Stimulated activated CD8-positive, alpha-beta memory T cell treated with anti-CD3 and anti-CD28 coated beads, Interleukin-15, amount 100 ng/mL, for 4 hours (primary cell): ENCODE measurements at places on chromosomes 1 and 21.

DNA sequence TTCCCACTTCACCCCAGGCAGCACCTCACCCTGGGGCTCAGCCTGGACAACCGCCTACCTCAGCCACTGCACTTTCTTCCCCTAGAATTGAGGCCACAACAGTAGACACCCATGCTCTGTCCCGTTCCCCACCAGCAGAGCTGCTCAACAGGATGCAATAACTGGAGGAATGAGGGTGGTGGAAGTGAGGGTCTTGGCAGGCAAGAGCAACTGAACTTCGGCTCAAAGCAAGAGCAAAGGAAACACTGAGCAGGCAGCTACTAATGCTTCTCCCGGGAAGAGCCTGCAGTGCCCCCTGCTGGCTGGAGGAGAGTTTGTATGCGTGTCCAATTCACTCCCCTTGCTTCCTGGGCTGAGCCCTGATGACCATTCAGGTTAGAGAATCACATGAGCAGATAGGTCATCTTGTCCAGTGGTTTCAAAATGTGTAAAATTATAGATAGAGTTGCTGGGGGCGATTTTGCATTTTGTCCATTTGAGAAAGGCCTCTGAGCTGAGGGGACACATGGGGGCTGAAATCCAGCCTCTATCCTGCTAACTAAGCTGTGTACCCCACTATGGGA is 13.9 kb downstream of the NT5C1A start:
- DNase-seq: no peak

DNA sequence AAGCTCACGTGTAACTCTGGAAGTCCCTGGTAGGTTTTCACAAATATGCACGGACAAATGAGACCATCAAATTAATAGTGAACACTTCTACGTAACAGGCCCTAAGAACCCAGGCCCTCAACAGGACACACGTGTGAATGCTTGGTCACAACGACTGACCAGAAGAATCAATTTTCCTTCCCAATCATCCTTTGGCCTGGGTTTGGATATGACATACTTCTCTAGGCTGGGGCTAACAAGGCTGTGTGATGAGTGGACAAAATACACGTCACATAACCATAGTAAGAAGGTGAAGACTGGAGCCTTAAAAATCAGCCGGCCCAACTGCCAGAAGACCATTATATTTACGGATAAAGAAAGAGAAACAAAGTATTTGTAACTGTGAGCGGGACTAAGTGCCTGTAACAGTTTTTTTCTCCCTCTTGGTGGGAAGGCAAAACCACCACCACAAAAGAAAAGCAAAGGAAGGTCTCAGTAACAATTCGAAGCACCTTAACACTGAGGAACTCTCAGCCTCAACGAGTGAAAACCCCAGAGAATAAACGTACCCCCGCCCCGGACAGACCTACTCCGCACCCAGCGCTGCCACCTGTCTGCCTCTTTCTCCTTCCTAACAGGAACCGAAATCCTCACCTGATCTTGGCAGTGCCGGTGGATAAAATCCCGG is 450 bp downstream of the SDE2 start:
- no peak for DNase-seq

GRCh38 chr21:38814126-38815059 is 8.7 kb downstream of the ETS2 start:
- no peak for DNase-seq

DNA sequence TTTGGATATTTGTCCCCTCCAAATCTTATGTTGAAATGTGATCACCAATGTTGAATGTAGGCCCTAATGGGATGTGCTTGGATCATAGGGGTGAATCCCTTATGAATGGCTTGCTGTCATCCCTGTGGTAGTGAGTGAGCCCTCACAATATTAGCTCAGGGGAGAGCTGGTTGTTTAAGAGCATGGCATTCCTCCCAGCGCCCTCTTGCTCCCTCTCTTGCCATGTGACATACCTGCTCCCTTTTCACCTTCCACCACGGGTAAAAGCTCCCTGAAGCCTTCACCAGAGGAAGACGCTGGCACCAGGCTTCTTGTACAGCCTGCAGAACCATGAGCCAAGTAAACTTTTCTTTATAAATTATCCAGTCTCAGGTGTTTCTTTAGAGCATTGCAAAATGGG is 305.6 kb downstream of the KCTD3 start:
- DNase-seq: no peak

- DNase-seq: no peak
Observed at GRCh38 chr1:103336408-103336807, 189.1 kb upstream of the RNPC3 start.

GRCh38 chr21:27647921-27648320 is 681.0 kb upstream of the ADAMTS5 start:
- no peak for DNase-seq

- DNase-seq: no peak
Observed at GRCh38 chr21:28961927-28962326, 30.8 kb downstream of the LTN1 start.

DNA sequence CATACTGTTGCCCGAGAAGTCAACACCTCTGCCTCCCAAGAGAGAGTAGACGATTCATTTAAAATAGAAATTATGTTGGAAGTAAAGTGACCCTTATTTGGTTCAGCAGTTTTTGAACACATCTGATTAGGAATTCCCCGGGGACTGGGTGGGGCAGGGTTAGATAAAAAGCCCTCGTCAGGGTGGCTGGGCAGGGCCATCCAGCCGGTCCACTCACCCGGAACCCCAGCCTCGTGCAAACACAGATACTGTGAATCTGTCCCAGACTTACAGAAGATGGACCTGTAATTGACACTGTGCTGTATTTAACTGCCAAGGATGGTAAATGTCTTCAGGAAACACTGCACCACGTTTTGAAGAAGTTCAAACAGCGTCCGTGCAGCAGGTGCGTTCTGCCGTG is 63.7 kb downstream of the PRDM16 start:
- no peak for DNase-seq

- DNase-seq: no peak
Observed at GRCh38 chr1:54542962-54543539, 5.0 kb upstream of the ACOT11 start.

DNA sequence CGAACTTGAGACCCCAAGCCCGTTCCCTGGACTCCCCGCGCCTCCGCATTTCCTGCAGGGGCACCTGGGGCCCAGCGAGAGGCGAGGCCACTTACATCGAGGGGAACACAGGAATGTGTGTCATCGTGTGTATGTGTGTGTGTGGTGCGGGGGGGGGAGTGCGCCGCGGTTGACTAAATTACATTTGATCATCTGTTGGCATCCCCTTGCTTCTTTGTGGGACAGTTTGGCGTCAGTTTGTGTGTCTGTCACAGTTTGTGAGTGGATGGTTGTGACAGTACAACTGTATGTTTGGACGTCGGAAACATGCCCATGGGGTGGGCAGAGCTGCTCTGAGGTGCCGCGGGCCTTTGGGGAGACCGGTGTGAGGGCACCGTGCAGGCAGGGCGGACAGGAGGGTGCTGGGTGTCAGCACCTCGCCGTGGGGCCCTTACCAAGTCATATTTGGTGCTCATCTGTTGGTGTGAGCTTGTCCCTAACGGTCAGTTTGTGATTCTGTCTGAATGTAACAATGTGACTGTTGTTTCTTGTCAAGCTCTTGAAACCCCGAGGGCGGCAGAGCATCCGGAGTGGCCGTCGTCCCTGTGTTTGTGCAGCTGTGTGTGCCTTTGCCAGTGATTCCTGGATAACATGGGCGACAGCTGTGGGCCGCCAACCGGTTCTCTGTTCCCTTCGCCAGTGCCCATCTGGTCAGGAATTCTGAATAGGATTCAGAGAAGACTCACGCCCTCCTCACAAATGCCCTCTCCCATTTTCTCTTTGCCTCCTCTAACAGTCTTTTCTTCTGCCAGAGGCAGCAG is 899 bp downstream of the OPRD1 start:
- DNase-seq: no peak
